ENCODE measurements at places on chromosomes 5 and 9.

- no peak for DNase-seq
Observed at GRCh38 chr9:100084128-100084453, 14.7 kb downstream of the ERP44 start.

DNA sequence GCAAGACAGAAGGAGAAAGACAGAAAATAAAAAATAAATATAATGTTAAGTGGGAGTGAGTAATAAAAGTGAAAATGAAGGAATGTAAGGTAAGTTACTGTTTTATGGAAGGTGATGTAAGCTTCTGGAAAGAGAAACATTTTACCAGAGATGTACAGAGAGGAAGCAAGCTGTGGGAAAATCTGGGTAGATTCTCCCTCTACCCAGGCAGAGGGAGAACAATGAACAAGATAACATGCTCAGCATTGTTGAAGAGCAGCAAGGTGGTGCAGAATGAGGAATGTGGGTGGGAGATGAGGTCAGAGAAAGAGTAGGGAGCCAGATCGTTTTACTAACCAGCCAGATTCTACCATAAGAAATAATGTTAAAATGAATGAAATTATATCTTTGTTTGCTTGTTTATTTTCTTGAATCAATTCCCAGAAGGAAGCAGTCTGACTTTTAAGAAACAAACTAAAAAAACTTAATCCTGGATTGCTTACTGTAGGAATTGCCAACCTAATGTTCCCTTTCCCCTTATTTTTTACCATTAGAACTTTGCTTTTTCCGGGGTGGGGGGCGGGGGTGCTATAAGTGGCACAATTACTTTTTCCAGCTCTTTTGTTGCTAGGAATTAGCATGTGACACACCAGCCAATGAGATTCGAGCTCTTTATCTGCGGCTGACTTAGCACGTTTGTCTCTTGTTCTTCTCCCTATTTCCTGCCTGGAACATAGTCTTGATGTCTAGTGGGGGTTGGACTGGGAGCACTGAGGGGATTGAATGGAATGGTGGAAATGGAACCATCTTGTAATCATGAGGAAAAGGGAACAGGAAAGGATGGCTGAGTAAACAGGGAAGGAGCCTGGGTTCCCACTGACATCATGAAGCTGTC, 356.7 kb downstream of the TMEM167A start:
- DNase-seq, result no peak

DNA sequence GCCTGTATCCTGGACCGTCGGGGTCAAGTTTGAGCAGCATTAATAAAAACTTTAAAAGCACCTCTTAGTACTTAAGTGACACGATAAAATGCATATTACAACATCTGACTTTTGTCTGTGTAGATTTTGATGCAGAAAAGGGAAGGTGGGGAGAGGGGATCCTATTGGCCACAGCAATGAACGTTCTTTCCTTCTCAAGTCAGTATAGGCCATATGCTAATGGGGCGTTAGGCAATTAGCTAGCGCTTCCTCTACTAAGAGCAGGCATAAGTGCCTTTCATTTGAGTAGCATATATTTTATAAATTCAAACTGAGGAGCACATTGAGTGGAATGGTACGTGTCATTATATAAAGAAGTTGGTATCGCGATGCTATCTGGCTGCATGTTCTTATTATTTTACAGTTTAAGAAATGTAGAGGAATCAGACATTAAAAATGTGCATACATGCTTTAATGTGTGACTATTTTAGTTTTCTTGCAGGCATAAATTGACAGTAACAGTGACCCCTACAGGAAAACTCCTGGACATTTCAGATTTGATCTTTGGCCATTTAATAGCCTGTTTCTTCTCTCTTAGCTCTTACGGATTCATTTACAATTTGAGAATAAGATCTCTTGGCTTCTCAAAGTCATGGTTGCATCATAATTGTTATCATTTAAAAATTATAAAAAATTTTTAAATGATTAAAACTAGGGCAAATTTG, 1.1 kb upstream of the GNA14 start:
- DNase-seq, result no peak

DNA sequence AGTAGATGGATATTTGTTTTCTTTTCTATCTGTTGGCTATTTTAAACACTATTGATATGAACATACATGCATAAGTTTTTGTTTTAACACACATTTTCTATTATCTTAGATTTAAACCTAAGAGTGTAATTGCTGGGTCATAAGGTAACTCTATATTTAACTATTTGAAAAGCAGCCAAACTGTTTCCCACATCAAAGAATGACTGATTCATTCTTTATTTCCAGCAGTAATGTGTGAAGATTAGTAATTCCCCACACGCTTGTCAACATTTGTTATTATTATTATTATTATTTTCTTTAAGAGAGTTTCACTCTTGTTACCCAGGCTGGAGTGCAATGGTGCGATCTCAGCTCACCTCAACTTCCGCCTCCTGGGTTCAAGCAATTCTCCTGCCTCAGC, 1495.8 kb downstream of the EFNA5 start:
- DNase-seq, result no peak

DNA sequence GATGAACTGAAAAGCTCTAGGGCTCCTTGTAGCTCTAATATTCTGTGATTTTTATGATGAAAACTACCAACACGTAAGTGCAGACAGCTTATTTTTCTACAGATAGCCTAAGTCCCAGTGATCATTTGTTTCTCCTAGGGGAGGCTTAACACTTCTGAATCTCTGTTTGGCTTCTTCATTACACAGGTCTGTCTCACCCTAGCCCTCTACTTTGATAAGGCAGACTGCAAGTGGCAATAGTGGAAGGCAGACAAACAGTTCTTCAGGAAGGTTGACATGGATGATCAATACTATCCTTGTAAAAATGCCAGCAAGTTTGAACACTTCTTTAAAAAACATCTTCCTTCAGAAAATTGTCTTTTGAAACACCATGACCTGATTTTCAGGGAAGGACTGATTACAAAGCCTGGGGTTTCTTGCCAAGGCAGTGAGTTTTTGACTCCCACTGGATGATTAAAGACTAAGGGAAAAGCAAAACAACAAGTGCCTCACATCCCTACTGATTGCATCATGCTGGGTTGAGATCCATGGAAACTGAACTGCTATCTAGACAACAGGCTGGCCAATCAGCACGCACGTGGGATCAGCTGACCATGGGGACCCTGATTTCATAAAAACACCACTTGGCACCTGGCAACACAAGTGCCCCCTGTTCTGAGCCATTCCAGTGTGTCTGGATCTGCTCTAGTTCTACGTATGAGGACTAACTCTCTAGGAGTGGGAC, 212.2 kb downstream of the SMARCA2 start:
- no peak for DNase-seq

GRCh38 chr5:68288707-68289134, 73.2 kb downstream of the PIK3R1 start:
- no peak for DNase-seq

GRCh38 chr9:70013598-70014196, 30.0 kb upstream of the MAMDC2 start:
- DNase-seq, result no peak

GRCh38 chr5:24094081-24094679, 550.6 kb downstream of the CDH10 start:
- DNase-seq, result no peak

GRCh38 chr5:178831049-178831448, 28.7 kb upstream of the ZNF354B start:
- DNase-seq, result no peak

GRCh38 chr9:14710804-14711203, 11.7 kb downstream of the CER1 start:
- no peak for DNase-seq

- DNase-seq, result no peak
Observed at GRCh38 chr9:99349870-99350269, 127.8 kb downstream of the SEC61B start.

- no peak for DNase-seq
Observed at GRCh38 chr5:33635582-33635981, 194.8 kb downstream of the TARS1 start.
